Stimulated activated CD4-positive, alpha-beta T cell treated with anti-CD3 and anti-CD28 coated beads, TNF-alpha, amount 100 ng/mL, for 24 hours (primary cell): ENCODE measurements at places on chromosomes 16 and 17.

GRCh38 chr17:35791681-35792350 lies 3.6 kb downstream of the MMP28 start:
- DNase-seq: no peak

GRCh38 chr17:13833921-13834320 lies 232.2 kb upstream of the HS3ST3A1 start:
- DNase-seq: no peak

GRCh38 chr16:676913-677312 lies 1.4 kb downstream of the RHBDL1 start:
- DNase-seq: no peak

DNA sequence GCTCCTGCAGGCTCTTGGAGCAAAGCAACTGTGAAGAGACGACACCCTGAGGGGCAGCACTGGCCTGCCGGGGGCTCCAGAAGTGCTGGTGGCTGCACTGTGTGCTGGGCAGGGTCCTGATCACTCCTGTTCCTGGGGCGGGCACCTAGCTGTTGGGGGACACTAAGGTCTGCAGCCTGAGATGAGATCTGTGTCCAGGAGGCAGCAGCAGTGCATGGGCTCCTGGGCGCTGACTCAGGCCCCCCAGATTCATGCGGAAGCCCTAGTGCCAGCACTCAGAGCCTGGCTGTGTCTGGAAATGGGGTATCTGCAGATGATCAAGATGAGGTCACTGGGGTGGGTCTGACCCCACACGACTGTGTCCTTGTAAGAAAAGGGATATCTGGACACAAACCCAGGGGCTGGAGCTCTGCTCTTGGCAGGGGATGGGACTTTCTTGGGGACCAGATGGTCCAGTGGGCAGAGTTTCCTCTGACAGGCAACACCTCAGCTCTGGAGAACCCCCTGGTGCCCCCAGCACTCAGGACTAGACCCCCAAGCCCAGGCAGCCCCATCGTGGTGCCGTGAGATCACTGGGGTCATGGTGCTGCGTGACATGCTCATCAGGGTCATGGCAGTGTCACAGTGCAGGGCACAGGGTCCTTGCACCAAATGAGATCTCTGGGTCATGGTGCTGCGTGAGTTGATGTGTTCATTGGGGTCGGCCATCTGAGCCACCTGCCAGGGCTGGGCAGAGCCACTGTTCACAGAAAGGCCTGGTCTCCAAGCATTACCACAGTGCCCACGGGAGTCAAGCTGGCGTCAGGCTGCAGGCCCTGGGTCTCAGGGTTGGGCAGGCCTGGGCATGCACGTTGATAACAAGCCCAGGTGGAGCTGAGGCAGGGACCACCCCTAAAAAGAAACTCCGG lies 9.5 kb downstream of the FAAP100 start:
- no peak for DNase-seq

DNA sequence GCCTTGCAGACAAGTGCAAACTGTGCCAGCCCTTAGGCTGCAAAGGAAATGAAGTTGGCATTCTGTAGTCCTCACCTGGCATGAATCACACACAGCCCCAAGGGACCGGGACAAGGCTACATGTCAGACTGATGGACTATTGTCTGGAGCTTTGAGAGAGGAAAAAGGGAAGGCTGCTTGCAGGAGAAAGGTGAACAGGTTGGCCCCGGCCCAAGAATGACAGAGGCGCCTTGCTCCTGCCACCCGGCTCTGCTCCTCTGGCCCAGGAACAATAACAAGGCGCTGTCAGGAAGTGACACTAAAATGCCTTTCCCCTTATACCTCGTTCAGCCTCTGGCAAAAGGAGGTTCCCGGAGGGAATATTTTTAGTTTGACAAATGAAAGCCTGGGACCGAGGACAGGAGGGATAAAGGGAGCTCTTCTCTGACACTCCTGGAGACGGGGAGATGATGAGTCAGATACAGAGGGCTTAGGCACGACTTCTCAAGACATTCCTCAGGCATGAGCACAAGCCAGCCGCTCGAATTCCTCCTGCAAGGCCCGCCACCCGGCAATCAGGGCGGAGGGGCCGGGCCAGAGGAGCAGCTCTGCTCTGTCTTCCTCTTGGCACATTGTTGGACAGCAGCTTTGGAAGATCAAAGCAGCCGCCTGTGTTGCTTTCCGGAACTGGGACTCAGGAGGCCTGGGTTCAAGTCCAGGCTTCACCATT lies 105.8 kb downstream of the NOG start:
- DNase-seq: no peak
